ENCODE measurements at places on chromosomes 5 and 9. TPM values are rescaled to one million over a fixed set of nuclear protein-coding genes. Genes with fewer than 3 reads are reported as not detected.
A peak's percentile ranks its signal among the peaks of the same experiment; 100 is the strongest.

DNA sequence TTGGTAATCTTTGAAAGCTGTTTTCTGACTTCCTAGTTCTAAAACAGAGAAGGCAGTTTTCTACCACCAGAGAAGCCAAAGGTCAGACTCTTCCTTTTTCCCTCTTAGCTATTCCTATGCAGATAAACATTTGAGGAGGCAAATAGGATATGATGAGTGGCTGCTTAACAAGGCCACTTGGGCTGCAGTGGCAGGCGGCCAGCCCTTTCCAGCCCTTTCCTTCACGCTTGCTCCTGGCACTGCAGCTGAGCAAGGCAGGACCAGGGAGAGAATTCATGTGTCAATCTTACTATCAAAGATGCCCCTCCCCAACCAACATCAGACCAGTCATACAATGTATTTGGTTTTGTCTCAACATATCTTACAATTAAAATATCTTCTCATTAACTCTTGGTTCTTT lies 36.8 kb upstream of the RNF38 start:
- DNase-seq: no peak

DNA sequence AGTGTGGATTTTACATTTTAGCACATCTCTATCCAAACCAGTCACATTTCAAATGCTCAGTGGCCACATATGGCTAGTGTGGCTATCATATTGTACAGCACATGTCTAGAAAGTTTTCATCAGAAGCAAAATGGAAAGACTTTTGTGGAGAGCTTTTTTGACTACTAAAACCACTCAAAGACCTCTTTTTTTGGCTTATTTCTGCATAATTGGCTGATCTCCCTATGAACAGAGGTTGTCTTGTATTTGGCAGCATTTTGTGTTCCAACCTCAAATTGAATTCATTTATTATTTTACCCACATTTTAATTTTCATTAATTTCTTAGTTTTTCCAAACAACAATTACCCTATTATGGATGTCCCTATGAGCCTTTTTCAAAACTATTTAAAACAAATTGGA lies 395.7 kb downstream of the TLE1 start:
- DNase-seq: no peak

- DNase-seq: no peak
Observed at GRCh38 chr5:24547132-24547531, 97.6 kb downstream of the CDH10 start.

- DNase-seq: no peak
Observed at GRCh38 chr5:38824821-38825220, 21.0 kb upstream of the OSMR start.

The GABRA6 gene
- total RNA-seq: not detected

DNA sequence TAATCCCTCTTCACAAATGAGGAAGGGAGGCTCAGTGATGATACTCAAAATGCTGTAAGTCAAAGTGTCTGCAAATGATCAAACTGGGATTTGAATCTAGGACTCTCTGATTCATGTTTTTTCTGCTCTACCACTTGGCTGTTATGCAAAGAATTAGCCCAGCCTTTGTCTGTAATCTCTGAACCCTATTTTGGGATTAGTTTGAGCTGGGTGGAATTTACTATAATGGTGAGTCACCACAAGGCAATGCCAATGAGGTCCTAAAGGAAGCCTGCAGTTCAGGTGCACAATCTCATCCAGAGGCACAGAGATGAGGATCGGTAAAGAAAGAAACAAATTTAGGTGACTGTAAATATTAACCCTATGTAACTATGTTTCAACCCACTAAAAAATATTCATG lies 29.2 kb downstream of the RFK start:
- peak; percentile 71 for DNase-seq

The NUTM2G gene
- not detected for total RNA-seq

GRCh38 chr9:138060365-138060764 lies 182.8 kb downstream of the CACNA1B start:
- no peak for DNase-seq

DNA sequence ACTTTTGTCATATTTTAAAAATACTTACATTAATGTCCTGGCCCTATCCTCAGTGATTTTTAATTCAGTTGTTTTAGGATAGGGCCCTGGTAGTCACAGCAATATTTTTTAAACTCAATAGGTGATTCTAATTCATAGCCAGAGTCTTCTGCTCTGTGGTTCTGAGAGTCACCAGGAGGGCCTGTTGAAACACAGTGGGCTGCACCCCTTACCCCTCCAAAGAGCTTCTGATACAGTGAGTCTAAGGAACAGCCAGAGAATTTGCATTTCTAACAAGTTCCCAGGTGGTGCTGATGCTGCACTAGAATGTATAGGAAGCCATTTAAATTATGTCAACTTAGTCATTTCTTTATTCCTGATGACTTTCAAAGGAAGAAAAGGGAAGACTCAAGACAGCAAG lies 458.3 kb upstream of the ARRDC3 start:
- DNase-seq: no peak

- no peak for DNase-seq
Observed at GRCh38 chr5:160451281-160451680, 29.6 kb downstream of the PTTG1 start.

The FAM200C gene
- 17.9 TPM for total RNA-seq

DNA sequence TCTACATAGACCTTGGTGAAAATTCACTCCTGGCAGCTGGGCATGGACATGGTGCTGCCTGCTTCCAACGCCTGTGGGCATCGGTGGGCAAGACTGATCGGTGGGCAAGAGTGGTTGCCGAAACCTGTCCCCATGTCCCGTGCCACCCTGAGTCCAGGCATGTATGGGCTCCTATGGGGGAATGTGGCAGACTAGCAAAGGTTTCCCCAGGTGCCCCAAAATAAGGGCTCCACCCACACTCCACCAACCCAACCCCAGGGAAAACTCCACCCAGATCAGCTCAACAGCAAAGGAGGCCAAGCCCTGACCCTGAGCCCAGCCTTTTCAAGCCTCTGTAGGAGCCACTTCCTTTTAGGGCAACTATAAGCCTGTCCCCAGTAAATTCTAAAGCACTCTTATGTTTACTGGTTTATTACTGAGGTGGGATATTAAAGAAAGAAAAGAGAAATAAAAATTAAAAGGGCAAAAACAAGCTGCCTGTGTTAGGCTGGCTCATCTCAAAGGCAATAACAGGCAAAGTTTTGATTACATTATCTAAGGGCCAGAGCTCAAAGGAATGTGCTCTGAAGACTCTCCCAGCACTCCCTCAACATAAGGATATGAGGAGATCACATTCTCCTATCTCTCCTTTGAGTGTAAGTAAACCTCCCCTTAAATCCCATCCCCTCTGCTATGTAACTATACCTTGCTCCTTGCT lies 8.9 kb upstream of the SPATA31E1 start:
- DNase-seq: no peak

- no peak for DNase-seq
Observed at GRCh38 chr5:89083791-89084190, 200.8 kb upstream of the MEF2C start.

- no peak for DNase-seq
Observed at GRCh38 chr5:113503146-113503545, 10.3 kb upstream of the YTHDC2 start.

DNA sequence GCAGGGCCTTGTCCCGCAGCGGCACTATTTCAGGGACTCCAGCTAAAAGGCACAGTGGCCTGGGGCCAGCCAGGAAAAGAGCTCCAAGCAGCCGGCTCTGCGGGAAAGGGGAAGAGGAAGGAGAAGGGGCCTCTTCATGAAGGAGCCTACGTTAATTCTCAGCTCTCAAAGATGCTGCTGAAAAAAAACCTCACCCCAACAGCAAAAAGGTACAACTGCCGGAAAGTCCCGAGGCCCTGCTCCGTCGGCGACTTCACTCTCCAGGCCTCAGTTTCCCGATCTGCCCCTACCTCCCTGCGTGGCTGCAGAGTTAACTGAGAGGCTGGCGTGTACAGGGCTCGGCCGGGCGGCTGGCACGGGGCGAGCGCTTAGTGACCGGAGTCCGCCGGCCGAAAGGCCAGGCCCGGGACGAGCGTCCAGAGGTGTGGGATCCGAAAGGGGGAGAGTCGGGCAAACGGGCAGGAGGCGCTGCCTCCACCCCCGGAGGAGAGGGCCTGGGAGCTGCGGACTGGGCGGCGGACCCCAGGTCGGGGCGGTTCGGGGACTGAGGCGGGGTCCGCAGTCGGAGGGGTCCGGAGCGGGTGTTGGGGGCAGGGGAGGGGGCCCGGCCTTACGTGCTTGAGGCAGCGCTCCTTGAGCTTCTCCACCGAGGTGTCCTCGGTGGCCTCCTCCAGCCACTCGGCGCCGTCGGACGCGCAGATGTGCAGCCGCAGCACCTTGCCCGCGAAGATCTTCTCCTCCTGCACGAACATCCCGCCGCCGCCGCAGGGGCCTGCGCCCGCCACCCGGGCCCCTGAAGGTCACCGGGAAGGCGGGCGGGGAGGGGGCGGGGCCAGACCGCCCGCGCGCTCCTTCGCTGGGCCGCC lies 529 bp downstream of the UBAC1 start:
- no peak for DNase-seq

GRCh38 chr9:79769476-79770275 lies 197.9 kb downstream of the TLE4 start:
- DNase-seq: no peak

The GKAP1 gene
- 5.7 TPM for total RNA-seq

DNA sequence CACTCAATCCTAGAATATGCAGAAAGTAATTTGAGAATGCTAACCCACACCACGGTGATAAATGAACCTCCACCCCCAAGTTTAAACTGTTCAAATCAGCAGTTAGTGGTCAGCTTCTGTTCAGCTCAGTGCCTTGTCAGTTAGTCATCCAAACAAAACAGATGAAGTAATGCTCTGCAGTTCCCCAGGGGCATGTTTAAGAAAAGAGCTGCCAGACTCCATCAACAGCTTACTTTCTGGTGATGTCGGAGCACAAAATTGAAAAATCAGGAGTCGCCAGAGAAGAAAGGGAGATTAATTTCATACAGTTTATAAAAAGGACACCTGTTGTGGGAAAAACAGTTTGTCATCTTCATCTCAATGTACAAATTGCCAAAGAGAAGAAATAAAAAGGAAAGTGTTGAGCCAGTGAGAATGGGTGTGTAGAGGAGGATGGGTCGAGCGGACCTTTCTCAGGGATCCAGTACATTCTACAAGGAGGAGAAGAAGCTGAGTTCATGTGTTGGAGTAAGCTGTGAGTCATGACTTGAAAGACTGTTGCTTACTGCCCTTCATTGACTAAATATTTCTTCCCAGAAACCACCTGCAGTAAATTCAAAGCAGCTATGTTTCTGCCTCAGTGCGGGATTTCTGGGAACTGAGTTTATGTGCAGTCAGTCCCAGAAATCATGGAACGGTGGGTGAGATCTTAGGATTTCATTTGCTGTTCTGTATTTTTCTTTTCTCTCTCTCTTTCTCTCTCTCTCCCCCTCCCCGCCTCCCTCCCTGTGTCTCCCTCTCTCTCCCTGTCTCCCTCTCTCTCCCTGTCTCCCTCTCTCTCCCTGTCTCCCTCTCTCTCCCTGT lies 13.7 kb downstream of the TRIO start:
- DNase-seq: peak; percentile 98

DNA sequence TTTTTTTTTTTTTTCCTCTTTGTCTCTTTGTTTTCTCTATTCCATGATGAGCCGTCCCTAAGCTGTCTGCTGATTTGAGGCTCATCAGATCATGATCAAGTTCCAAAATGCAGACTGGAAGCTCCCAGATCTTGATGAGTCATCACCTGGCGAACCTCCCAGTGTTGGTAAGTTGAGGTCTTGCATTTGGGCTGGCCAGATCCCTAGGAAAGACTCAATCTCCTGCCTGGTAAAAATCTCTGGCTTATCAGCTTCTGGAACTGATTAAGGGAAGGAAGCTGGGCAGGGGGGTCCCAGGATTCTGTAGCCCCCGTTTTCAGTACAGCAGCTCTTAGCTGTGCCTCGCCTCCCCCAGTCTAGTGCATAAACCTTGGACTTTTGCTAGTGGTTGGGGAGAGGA lies 69.0 kb downstream of the TSPAN17 start:
- peak; percentile 85 for DNase-seq

The C6 gene
- not detected for total RNA-seq

GRCh38 chr9:33364127-33364526 lies 38.2 kb downstream of the AQP7 start:
- no peak for DNase-seq

DNA sequence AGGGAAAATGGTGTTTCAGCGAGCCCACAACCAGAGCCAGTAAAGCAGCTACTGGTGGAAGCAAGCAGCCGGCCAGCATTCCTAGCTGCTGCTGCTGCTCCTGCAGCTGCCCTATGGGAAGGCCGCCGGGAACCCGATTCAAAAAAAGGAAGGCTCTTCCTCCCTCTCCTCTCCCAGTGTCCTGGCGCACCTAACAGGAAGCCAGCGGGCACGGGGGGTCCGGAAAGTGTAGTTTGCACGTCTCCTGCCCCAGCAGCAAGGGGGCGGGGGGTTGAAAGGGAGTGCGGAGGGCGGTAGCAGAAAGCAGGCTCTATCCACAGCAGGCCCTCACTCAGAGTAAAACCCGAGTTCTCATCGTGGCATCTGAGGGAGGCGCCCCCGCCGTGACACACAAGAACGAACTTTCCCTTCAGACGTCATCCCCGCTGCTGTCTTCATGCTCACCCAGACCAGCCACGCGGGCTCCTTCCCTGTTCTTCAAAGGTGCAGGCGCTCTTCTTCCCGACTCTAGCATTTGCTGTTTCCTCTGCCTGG lies 16.5 kb downstream of the GRXCR2 start:
- DNase-seq: peak; percentile 22
